Stimulated activated CD8-positive, alpha-beta memory T cell treated with anti-CD3 and anti-CD28 coated beads, Interleukin-4, amount 100 ng/mL, for 24 hours (primary cell): ENCODE measurements at places on chromosomes 5 and 9.

GRCh38 chr5:38291355-38291754 lies 33.0 kb downstream of the EGFLAM start:
- no peak for DNase-seq

DNA sequence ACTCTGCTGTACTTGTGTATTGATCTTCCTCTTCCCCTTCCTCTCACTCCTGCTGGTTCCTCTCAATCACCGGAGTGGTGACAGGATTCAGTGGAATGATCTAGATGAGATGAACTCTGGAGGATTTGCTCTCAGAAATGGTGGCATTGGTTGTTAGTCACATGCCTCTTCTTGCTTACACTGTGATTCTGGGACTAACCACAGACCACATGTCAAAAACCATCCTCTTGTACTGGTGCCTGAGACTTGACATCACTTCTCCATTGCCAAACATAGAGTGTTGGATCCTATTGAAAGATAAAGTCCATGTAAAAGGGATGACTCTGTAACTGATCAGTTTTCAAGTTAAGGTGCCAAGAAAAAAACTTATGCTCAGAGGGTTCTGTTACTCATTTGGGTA lies 506.5 kb downstream of the DMAC1 start:
- no peak for DNase-seq

- no peak for DNase-seq
Measured at GRCh38 chr5:27722337-27722736, 684.0 kb upstream of the CDH9 start.

DNA sequence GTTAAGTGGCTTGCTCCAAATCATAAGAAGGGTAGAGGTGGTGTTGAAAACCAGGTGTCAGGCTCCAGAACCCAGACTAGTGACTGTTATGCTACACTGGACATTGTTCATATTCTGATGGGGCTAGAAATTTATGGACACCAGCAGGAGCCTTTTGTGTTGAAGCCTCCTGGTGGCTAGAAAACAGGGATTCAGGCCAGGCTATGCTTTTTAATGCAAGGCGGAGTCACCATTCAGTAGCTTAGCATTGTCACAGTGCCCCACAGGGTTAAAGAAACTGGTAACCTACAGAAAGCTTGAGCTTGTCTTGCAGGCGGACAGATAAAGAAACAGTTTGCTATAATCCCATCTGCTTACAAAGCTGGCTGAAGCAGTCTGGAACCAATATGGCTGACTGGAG lies 23.0 kb upstream of the GOLM1 start:
- DNase-seq, result no peak

GRCh38 chr5:159478950-159479349 lies 148.7 kb upstream of the IL12B start:
- no peak for DNase-seq

DNA sequence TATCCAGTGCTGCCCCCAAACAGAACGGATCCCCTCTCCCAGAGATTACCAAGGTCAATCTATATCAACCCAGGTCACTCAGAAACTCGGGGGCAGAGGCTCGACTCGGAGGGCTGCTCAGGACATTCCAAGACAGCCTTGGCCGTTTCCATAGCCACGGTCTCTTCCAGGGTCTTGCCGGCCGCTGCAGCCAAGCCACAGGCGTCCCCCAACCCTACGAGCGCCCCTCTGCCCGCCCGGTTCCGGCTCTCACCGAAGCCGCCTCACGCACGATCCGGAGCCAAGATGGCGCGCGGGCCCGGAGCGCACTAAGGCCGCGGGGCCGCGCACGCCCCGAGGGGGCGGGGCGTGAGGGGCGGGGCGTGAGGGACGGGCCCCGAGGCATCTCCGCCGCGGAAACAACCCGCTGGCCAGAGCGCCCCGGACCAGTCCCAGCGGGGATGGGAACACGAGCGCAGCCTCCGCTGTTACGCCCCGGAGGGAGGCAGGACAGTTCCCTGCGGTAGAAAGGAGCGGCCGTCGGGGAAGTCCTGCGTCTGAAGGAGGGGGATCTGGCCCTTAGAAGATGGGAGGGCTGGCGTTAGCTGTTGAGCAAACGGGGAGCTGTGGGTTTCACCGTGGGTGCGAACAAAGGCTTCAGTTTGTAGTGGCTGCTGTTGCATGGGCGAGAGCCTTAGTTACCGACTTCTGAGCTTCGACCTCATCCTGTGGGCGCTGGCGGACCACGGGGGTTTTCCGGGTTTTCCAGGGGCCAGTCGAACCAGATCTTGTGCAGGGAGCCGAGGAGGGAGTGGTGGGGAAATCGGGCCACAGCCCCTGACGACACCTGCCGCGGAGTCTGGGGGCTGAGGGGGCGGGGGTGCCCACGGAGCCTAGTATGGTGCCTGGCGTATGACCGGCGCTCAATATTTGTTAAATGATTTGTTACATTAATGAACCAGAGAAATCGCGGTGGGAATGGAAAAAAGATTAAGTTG lies at the start of gene RPP25L:
RPP25L (minus strand) TSS at position 287 of the 977 bp plus-strand sequence. CDS start 801 bp downstream, outside the sequence.
- peak; percentile 76 for DNase-seq

DNA sequence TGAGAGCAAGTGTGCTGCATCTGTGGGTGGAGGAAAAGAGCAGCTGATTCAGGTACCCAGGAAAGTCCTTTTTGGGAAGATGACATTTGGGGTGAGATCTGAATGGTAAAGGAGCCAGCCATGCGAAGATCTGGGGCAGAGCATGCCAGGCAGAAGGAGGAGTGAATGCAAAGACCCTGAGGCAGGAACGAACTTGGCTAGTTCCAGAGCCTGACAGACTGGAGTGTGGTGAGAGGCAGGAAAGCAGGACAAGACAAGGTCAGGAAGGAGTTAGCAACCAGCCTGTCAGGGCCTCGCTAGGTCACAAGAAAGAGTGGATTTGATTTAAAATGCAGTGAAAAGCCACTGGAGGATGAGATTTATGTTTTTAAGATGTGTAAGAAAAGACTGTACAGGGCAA lies 28.2 kb downstream of the RGS7BP start:
- no peak for DNase-seq

DNA sequence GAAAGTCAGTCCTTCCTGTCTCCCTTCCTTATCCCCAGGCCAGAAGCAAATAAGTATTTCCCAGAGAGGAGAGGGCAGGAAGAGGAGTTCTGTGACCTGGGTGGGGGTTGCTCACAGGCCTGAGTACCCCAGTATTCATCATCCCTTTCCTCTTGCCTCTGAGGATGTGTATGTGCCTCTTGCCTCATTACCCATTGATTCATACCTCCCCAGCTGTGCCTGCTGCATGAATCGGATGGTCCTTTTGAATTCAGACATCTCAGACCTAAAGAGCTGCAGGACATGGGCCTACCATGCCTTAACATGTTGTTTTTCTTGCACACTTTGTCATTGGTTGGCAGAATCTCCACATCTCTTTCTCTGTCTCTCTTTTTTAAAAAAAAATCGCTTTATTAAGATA lies 112.8 kb upstream of the SHB start:
- no peak for DNase-seq

- DNase-seq, result peak; percentile 30
Measured at GRCh38 chr9:70111042-70111602, 67.5 kb downstream of the MAMDC2 start.

DNA sequence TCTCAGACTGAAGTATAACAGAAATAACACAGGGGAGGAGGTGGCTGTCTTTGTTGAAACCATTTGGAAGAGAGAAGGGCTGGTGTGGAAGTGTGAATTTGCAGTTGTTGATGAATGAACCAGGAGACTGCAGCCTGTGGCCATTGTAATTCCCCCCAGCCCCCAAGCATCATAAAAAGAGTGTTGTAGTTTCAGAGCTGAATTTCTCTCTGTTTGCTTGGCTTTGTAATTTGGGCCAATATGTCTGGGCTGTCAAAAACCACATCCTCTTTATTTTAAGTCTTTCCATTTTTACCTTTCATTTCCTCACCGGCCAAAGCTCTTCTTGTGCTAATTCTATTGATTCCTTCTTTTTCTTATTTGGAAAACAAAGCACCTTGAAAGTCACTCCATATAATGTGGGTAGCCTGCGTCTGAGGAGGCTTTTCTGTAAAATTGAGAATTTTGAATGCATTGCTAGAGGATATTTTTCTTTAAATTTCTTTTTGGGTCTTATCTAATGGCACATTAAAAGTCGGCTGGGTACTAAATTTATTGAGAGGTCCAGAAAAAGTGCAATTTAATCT lies 383.3 kb downstream of the OSTF1 start:
- no peak for DNase-seq

DNA sequence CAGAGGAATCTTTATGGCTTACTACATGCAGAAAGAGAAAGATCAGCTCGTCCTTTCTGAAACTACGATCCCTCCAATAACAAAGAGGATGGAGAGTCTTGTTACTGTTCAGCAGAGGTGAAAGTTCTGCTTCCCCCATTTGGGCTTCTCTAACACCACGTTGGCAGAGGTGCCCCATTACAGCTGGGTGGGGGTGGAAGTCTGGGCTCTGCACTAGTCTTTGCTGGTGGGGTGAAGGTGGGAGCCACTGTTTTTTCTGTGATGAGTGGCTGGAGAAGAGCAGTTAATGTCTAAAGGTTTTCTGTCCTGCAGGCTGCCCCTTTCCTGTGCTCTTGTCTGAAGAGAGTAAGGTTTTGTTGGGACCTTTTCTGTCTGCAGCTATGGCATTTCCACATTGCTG lies 64.7 kb upstream of the OTULINL start:
- no peak for DNase-seq

- DNase-seq, result no peak
Measured at GRCh38 chr9:134024214-134024792, 978 bp upstream of the BRD3OS start.

GRCh38 chr9:37082214-37082765 lies 38.1 kb upstream of the ZCCHC7 start:
- DNase-seq, result no peak

GRCh38 chr9:12785260-12785770 lies 10.5 kb downstream of the LURAP1L start:
- no peak for DNase-seq

- DNase-seq, result no peak
Measured at GRCh38 chr5:31937226-31937625, 236.9 kb downstream of the GOLPH3 start.

DNA sequence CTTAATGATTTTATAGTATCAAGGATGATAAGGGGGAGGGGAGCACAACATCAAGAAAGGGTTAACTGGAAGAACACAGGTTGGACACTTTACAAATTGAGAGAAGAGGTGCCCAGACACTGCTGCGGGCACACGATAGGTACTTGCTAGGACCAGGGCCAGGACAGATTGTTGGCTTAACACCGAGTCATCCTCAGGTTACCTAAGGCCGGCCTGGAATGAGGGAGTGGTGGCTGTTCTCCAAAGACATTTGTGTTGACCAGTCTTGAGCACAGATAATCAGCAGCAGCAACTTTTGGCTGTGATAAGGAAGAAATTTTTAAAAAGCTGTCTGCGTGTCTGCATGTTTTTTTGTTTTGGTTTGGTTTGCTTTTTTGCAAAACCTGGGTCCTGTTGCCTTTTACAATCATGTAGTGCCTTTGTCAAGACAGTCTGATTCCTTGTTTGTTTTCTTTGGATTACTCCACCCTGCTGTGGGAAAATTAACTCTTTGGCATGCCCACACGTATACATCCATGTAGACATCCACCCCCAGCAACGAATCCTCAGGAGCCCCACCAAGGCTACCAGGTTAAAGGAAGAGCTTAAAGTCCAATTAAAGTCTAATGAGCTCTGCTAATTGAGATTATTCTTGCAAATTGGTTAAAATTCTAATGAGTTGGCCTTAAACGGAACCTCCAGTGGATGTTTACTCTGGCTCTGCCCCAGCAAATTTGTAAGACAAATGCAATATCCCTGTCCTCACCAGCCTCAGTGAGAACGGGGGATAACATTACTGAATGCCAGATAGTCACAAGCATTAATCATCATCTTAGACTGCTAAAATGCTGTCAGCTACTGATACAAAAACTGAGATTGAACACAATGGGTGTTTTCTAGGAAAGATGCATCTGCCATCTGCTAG lies 382.3 kb downstream of the ACTL7B start:
- DNase-seq, result no peak

- no peak for DNase-seq
Measured at GRCh38 chr5:45692481-45692880, 3.7 kb downstream of the HCN1 start.

- DNase-seq, result no peak
Measured at GRCh38 chr9:36443581-36443980, 43.5 kb upstream of the RNF38 start.

DNA sequence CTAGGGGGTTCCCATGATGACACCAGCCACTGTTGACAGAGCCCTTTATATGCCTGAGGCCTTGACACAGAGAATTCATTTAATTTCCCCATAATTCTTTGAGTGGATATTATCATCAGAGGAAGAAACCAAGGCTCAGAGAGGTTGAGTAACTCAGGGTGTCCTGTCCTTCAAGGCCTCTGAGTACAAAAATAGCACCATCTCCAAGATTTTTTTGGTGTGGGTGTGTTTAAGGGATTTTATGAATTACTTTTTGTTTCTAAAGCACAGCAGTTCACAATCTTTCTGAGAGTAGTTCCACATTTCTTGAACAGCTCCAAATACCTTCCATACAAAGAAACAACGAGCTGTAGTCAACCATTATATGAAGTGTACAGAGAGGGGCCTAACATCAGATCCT lies 6.2 kb upstream of the GSN start:
- DNase-seq, result no peak

- no peak for DNase-seq
Measured at GRCh38 chr9:8895861-8896224, 1096.3 kb upstream of the DMAC1 start.

GRCh38 chr5:92372766-92373165 lies 989.6 kb upstream of the ARRDC3 start:
- no peak for DNase-seq

- no peak for DNase-seq
Measured at GRCh38 chr9:37784291-37784615, 611 bp downstream of the EXOSC3 start.

DNA sequence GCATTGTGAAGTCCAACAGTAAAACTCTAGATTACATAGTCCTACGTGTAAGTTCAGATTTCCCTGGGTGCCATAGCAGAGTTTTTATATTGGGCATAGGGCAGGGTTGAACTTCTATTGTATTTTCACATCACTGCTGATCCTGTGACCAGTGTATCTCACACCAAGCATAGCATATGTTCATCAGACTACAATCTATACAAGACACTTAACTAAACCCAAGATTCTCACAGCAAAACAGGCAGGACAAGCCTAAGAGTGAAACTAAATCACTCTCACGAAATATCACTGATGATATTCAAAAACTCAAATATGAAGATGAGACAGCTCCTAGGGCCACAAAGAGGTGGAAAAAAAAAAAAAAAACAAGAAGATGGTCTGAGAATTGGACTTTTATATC lies 3.2 kb upstream of the PPP1R2B start:
- DNase-seq, result no peak

DNA sequence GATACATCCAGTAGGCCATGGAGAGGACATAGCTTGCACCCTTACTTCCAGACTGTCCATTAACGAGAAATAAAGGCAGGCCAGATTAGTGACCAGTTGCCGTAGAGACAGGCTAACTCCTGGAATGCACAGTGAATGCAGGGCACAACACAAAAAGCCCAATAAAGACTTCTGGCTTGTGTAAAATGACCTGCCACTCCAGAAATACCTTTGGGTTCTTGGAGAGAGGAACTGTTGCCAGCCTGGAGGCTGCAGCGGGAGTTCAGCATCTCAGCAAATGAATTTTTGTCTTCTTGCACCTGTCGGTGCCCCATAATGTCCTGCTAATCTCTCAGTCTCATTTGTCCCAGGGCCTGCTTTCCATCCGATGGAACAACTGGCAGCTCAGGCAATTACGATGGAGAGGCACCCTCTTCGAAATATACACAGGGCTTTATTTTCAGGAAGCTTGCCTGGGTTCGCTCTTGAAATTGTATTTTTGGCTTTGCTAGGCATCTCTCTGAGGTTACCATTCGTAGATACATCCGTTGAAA lies 538.8 kb upstream of the ZNF462 start:
- no peak for DNase-seq

GRCh38 chr5:138252944-138253343 lies 21.5 kb downstream of the GFRA3 start:
- no peak for DNase-seq

GRCh38 chr9:113682297-113682771 lies 193.8 kb upstream of the ZNF618 start:
- DNase-seq, result peak; percentile 15
